ENCODE measurements at places on chromosomes 11 and 22. TPM values are rescaled to one million over a fixed set of nuclear protein-coding genes. Genes with fewer than 3 reads are reported as not detected.

The RIMBP3C gene
- not detected for polyA plus RNA-seq

The SC5D gene
- polyA plus RNA-seq = 97.1 TPM

The PAX6 gene
- polyA plus RNA-seq = 29.7 TPM

The TECTA gene
- polyA plus RNA-seq = 1.2 TPM

The AQP11 gene
- polyA plus RNA-seq = 14.2 TPM

The MUC5AC gene
- not detected for polyA plus RNA-seq

The GGTLC2 gene
- polyA plus RNA-seq = not detected

Measured in Purkinje cell (primary cell).